ENCODE measurements at places on chromosomes 7 and 10.

GRCh38 chr10:87605628-87606251 is 53.9 kb upstream of the PAPSS2 start:
- DNase-seq, result no peak

- no peak for DNase-seq
Observed at GRCh38 chr10:112953174-112954159, 3.4 kb downstream of the TCF7L2 start.

- DNase-seq, result no peak
Observed at GRCh38 chr10:102140218-102140617, 7.4 kb downstream of the PPRC1 start.

DNA sequence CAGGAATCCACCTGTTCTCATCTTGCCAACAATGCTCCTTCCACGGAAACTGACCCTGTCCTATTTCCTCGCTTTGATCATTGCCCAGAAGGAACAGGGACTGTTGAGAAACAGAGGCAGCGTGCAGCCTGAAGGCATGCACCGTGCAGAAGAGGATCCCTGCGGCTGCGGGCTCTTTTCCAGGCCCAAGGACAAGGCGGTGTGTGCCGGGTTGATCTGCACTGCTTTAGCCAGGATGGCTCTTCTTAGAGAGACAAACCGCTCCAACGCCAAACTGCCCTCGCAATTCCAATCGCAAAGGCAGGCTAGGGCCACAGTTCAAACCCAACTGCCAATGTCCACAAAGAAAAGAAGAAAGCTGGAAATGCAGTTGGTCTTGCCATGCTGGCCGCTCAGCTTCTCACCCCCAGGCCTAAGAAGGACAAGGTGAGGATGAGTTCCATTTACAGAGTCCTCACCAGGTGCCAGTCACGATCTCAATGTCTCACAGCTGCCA is 26.5 kb downstream of the BRI3 start:
- DNase-seq, result no peak

DNA sequence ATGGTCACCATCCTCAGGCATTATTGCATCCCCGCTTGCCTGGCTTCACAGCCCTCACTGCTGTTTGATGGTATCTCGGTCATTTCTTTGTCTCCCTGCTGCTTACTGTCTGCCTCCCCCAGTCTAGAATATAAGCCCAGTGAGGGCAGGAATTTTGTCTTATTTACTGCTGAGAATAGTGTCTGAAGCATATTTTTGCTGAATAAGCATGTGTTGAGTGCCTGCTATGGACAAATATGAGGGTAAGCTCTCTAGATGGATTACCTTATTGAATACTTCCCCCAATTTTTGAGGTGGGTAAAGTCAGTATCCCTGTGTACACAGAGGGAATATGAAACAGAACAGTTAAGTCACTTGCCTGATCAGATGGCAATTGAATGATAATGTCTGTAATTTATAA is 36.5 kb upstream of the CABCOCO1 start:
- DNase-seq, result no peak

- DNase-seq, result peak; percentile 99
Observed at GRCh38 chr10:62433181-62433692, 59.1 kb downstream of the ZNF365 start.

DNA sequence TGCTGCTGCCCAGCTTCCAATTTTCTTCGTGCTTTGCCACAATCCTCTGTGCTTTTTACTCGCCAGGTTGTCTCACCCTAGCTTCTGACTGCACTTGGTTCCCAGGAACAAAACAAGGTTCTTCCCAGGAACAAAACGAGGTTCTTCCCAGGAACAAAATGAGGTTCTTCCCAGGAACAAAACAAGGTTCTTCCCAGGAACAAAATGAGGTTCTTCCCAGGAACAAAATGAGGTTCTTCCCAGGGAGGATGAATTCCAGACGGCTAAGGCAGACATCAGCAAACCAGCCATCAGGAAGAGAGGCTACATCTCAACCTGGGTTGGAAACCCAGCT is 41.9 kb downstream of the TNS3 start:
- no peak for DNase-seq

DNA sequence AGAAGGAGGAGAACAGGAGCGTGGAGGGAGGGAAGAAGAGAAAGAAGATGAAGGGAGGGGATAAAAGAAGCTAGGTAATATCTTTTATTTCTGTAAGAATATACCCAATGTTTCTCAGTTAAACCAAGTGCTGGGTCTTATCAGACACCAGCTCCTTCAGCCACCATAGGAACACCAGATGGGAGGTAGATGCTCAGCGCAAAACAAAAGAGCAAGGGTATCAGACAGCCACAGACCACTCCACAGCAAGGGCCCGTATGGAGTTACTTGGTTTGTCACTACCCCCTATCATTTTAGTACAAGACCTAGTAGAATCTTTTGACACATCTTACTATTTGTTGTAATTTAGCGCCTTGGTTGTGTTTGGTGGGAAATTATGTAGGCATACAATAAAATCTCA is 65.9 kb upstream of the FAM133B start:
- no peak for DNase-seq

DNA sequence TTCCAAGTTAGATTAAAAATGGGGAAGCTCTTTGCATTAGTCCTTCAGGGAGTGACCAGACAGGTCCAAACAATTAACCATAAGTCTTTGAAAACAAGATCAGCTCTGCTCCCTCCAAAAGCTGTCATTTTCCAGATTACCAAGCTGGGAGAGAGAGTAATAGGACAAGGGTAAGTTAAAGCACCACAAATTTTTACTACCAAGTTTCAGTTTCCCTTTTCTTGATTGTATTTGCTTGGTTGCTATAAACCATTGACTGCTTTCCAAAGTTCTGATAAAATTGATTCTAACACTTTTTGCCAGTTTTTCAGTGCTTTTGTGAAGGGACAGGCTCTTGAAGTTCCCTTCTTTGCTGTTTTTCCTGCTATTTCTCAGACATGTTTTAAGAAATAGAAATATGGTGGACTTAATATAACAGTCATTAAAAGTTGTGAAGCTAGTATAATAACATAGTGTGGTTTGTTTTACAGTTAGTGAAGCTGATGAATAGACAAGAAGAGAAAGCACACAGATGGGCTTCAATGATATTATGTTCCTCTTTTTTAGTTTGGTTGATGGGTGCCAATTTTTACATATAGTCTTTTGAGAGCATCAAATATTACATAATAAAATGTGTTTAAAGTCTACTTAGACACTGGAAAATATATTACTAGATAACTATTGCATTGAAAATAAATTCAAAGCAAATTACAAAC is 40.0 kb upstream of the ZNF365 start:
- no peak for DNase-seq

GRCh38 chr7:100875356-100875751 is 451 bp downstream of the SRRT start:
- DNase-seq, result no peak

DNA sequence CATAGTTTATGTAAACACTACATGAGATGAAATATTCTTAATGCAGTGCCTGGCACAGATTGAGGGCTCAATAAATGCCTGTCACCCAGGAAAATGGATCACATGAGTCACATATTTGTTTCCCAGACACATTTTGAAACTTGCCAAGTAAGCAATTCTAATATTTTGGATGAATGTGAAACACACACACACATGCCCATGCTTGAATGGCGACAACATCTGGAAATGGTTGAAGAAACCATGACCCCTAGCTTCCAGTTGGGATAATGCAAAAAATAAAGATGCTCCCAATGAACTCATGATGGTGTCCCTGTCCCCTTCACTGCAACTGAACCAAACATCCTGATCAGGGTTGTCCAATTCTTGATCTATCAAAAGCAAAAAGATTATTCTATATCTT is 797.3 kb downstream of the XPNPEP1 start:
- DNase-seq, result no peak

GRCh38 chr10:16271571-16271970 is 165.2 kb upstream of the PTER start:
- no peak for DNase-seq

- no peak for DNase-seq
Observed at GRCh38 chr10:35386594-35387174, 50.4 kb downstream of the CCNY start.

DNA sequence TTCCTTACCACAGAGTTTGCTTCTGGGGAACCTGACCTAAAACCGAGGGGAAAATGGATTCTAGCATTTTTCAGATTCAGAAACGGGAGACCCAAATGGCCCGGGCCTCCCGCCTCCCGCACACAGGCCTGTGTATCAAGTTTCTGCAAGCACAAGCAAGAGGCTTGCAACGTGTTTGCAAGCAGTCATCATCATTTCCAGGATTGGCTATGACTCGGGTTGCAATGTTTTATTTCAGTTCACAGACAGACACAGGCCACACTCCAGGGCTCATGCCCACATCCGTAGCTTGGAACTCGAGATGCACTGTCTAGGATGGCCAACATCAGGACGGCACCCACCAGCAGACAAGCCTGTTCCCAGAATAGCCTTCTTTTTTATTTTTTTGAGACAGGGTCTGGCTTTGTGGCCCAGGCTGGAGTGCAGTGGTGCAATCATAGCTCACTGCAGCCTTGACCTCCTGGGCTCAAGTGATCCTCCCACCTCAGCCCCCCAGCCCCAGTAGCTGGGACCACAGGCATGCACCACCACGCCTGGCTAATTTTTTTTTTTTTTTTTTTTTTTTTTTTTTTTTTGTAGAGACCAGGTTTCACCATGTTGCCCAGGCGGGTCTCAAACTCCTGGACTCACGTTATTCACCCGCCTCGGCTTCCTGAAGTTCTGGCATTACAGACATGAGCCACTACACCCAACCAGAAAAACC is 68.1 kb upstream of the FOXK1 start:
- no peak for DNase-seq

- DNase-seq, result no peak
Observed at GRCh38 chr10:11654659-11655058, 43.2 kb upstream of the USP6NL start.

DNA sequence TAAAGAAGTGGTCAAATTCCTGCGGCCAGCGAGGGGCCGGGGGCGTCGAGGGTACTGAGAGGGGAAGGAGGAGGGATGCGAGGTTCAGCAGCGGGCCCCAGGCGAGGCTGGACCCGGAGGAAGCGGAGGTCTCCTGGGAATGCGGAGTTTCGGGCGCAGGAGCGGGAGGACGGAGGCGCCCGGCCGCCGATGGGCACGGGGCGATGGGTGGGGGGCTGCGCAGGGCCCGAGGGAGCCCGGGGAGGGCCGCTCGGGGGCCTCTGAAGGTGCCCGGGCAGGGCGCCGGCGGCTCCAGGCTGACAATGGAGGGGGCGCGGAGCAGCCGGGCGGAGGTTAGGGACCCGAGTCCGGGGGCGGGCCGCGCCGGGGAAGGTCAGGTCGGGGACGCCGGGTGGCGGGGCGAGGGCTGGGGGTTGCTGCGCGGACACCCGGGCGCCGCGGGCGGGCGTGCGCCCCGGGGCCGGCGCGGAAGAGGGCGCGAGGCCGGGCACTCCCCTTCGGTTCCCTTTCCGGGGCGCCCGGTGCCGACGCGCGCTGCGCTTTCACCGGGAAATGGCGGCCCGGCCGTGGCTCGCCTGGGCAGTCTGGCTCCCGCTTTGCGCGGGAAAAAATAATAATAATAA is 683 bp downstream of the MACROH2A2 start:
- no peak for DNase-seq

- no peak for DNase-seq
Observed at GRCh38 chr7:11552676-11553296, 279.2 kb downstream of the THSD7A start.

GRCh38 chr7:139246905-139247304 is 15.9 kb downstream of the UBN2 start:
- peak; percentile 10 for DNase-seq

DNA sequence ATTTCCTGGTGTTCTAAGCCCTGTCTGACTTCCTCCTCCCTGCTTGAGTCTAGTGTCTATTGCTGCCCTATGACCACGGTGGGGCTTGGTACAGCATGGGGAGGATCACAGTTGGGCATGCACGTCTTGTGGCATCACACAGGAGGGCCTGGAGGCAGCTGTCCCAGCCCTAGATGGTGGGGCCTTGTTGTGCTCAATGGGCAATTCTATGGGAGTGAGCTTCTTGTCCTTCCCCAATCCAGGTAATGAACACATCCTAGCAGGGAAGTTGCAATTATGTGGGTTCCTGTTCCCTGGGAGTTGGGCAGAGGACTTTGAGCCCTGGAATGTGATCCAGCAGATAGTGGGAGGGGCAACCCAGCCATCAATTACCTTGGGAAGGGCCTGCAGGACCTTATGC is 10.8 kb upstream of the FAM3C start:
- no peak for DNase-seq

DNA sequence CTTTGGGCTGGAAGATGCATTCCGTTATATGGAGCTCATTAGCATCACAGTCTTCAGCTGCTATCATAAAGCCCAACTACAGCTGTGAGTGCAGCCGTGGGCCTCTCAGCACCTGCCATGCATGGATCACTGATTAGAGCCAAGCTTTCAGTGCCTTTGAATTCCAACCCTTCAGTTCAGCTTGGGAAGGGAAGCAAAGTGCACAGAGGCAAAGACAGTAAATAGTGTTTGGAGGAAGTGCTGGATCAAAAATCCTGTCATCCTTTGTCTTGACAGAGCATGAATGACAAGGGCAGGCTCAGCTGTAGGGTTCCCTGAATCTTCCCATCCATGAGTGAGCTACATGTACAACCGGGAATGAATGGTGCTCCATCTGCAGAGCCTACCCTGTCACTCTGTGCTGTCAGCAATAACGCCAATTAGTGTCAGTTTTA is 153.7 kb downstream of the DNAJB9 start:
- DNase-seq, result no peak

- peak; percentile 90 for DNase-seq
Observed at GRCh38 chr7:115678086-115678982, 352.2 kb downstream of the TFEC start.

DNA sequence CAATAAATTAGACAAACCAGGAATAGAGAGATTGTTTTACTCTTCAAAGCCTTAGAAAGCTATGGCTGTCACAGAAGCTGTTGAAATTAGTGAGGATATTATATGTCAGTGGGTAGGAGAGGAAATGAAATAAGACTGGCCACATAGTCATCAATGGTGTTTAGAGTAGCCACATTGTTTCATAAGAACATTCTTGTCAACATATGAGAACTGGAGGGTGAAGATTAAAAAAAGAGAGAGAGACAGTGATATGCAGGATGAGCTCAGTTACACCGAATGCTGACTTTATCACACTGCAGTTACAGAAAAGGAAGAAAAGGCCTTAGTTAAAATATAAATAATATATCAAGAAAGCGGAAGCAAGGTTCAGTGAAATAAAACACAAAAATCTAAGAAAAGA is 412.0 kb downstream of the CNTNAP2 start:
- no peak for DNase-seq
